ENCODE measurements at places on chromosomes 11 and 22. TPM values are rescaled to one million over a fixed set of nuclear protein-coding genes. Genes with fewer than 3 reads are reported as not detected.

GRCh38 chr11:73243093-73243485 is 25.0 kb downstream of the P2RY2 start:
- no peak for DNase-seq

GRCh38 chr11:83070731-83071566 is 748 bp downstream of the RAB30 start:
- peak; percentile 26 for DNase-seq

DNA sequence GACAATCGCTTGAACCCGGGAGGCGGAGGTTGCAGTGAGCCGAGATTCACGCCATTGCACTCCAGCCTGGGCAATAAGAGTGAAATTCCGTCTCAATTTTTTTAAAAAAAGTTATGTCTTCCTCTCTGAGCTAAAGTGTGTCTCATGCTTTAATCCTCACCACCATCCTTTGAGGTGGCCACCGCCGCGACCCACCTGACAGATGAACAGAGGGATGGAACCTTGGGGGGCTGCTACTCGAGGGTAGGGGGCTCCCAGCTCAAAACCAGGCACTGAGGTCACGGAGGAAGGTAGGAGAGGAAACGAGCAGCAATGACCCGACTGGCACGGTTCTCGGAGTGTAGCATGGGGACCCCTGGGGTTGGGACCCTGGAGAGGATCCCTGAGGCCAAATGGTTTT is 10.7 kb upstream of the POLDIP3 start:
- DNase-seq: no peak

DNA sequence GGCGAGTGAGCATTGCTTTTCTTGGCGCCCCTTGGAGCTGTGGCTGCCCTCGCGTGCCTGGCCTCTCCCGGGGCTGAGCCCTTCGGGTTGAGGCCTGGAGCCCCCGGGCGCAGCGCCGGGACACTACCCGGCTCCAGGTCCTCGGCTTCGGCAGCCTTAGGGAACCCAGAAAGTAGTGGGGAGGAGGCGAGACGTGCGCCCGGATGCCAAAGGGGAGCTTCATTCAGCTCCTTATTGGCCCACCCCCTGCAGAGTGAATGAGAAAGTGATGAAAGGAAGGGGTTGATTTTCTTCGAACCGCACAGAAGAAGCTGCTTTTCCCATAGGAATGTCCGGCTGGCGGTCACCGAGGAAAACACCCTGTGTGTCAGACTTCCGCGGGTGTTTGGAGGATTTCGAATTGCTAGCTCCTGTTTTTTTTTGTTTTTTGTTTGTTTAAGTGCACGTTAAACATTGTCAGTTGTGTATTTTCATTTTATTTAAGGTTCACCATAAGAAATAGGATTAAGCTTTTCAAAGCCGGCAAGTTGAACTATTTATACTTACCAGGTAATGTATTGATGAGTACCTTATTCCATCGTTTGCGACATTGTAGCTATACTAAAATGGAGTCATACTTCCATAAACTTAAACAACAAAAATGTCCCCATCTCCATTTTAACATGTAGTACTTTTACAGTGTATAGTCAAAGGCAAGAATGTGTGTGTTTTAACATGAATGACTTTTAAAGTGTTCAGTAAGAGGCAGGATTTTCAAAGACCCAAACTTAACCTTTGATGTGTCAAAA is 841 bp upstream of the EIF4G2 start:
- peak; percentile 80 for DNase-seq

Gene SMTNL1
- not detected for total RNA-seq

- DNase-seq: no peak
Measured at GRCh38 chr11:86991341-86991740, 36.1 kb upstream of the FZD4 start.

GRCh38 chr22:40484906-40485669 is 114.7 kb downstream of the SGSM3 start:
- DNase-seq: peak; percentile 47

Gene COPB1
- 341 TPM for total RNA-seq

GRCh38 chr11:77198440-77198849 is 70.4 kb downstream of the MYO7A start:
- DNase-seq: peak; percentile 10

Gene APOA4
- total RNA-seq: not detected

- peak; percentile 58 for DNase-seq
Measured at GRCh38 chr11:110059706-110060463, 33.3 kb upstream of the ZC3H12C start.

- DNase-seq: no peak
Measured at GRCh38 chr22:29477723-29478318, 2.2 kb upstream of the NEFH start.

DNA sequence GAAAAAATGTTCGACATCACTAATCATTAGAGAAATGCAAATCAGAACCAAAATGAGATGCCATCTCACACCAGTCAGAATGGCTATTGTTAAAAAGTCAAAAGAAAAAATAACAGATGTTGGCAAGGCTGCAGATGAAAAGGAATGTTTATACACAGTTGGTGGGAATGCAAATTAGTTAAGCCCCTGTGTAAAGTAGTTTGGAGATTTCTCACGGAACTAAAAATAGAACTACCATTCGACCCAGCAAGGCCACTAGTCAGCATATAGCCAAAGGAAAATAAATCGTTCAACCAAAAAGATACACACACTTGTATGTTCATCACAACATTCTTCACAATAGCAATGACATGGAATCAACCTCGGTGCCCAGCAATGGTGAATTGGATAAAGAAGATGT is 503.2 kb downstream of the OPCML start:
- DNase-seq: no peak

GRCh38 chr11:95283650-95284049 is 52.6 kb upstream of the SESN3 start:
- no peak for DNase-seq

GRCh38 chr11:63729326-63729725 is 39.2 kb downstream of the ZFTA start:
- no peak for DNase-seq

Gene MMP8
- total RNA-seq: under 0.01 TPM

- no peak for DNase-seq
Measured at GRCh38 chr11:116134450-116134849, 630.2 kb upstream of the CADM1 start.

Gene HTR3A
- total RNA-seq: not detected

- DNase-seq: peak; percentile 38
Measured at GRCh38 chr11:128394431-128395089, 192.8 kb downstream of the ETS1 start.

- no peak for DNase-seq
Measured at GRCh38 chr22:29710922-29711593, 8.7 kb upstream of the CABP7 start.

GRCh38 chr11:25625094-25625493 is 706.8 kb upstream of the ANO3 start:
- DNase-seq: no peak

Gene ARFIP2
- 76.7 TPM for total RNA-seq

Gene ELFN2
- 0.83 TPM for total RNA-seq

DNA sequence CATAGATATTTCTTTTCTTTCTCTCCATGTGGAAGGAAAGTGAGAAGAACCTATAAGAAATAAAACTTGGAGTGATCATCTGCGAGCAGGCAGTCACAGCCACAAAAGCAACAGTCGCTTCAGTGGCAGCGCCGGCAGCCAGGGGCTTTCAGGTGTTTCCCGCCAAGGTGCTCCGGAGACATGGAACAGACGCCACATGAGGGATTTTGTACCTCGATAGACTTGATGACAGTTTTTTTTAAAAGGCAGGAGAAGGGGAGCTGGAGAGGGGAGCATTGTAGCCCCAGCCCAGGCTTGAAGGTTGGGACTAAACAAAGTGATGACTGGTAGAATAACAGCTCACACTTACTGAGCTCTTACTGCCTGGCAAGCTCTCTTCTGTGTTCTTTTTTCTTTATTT is 471.4 kb upstream of the B3GAT1 start:
- no peak for DNase-seq

Gene SLC22A12
- total RNA-seq: not detected

Gene UBQLN3
- total RNA-seq: not detected

- peak; percentile 52 for DNase-seq
Measured at GRCh38 chr11:65505466-65506289, 6.8 kb downstream of the MALAT1 start.

Gene MUC15
- not detected for total RNA-seq

- peak; percentile 96 for DNase-seq
Measured at GRCh38 chr11:113384551-113384950, 3.0 kb upstream of the ANKK1 start.

Gene NTM
- total RNA-seq: 17.8 TPM

- DNase-seq: no peak
Measured at GRCh38 chr11:12294613-12295012, 82.8 kb upstream of the PARVA start.

- DNase-seq: peak; percentile 69
Measured at GRCh38 chr11:8015753-8016239, 28.7 kb downstream of the EIF3F start.

DNA sequence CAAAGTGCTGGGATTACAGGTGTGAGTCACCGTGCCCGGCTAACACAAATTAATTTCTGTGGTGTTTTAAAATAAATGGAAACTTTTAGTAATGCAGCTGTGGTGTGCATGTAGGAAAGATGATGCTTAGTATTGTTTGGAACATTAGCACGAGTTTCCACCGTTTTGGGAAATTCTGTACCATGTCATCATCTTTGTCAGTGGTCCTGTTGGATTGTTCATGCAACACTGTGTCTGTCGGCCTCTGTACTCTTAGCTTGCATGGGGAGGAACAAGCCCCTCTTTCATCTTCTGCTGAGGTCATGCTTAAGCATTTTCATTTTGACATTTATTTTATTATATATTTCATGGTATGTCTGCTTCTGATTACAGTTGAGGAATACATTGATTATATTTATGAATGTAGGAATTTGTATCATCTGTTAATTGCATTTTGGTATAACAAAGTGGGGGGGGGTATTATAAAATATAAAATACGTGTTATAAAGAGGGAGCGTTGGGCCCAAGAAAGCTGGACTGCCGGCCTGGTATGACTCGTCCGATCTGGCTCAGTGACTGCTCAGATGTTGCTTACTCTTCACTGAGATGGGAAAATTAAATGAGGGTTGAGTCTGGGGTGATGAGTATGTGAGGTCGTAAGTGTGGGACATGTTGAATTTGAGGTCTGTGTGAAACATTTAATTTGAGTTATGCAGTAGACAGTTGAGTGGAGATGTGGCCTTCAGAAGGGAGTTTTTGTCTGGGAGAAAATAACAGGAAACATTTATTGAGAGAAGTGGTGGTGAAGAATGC is 28.7 kb downstream of the CECR2 start:
- no peak for DNase-seq

GRCh38 chr11:4677948-4678347 is 19.7 kb downstream of the OR51E2 start:
- no peak for DNase-seq

Gene CPT1B
- total RNA-seq: 0.36 TPM

DNA sequence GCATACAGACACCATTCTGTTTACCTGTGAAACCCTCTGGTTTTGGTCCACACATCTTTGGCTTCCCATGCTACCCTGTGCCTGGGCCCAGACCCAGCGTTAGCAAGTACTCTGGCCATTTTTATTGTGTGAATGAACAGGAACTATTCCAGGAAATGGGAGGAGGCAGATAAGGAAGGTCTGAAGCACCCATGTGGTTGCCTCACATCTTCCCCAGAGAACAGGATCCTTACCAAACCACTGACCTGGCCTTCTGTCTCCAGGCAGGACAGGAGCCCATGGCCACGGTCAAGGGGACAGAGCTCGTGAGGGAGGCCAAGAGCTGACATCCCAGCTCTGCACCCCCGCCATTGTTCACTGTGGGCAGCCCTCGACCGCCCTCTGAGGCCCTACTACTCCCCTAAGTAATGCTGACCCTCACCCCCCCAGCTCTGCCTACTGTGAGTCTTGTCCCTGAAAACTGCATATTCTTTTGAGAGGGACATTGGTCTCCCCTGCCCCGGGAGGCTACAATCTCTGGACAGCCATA is 97.7 kb upstream of the TP53I11 start:
- DNase-seq: no peak

- no peak for DNase-seq
Measured at GRCh38 chr22:48898524-48899250, 929.0 kb downstream of the BRD1 start.

All from IMR-90 (cell line).